Left hindlimb (tissue), 1 donor: ENCODE measurements at places on chromosomes 5 and 9.

- DNase-seq = no peak
Observed at GRCh38 chr5:103232393-103232999, 26.1 kb upstream of the MACIR start.

- no peak for DNase-seq
Observed at GRCh38 chr5:9905661-9906060, 275.5 kb upstream of the TAS2R1 start.

- DNase-seq = no peak
Observed at GRCh38 chr9:135858491-135859185, 48.7 kb downstream of the CAMSAP1 start.

GRCh38 chr5:148928141-148928540 is 101.7 kb downstream of the ADRB2 start:
- DNase-seq = no peak

GRCh38 chr5:83450183-83450966 is 21.2 kb upstream of the VCAN start:
- DNase-seq = no peak

DNA sequence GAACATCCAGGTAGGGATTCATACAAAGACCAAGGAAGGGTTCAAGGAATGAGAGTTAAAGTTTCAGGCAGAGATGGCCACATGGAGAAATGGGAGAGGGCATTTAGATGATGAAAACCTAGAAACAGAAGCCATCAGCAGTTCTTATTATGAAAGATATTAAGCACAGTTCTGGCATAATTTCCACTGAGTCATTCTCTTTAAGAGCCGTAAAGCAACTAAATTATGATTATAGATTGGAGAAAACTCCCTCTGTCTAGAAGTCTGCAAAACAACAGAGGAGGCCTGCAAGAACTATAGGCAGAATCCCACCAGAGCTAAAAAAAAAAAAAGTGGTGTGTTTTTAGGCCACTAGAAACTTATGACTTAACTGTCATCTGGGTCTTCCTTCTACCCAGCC is 157.1 kb upstream of the MPDZ start:
- DNase-seq = no peak

GRCh38 chr9:15972760-15973159 is 419.9 kb downstream of the CCDC171 start:
- no peak for DNase-seq

- no peak for DNase-seq
Observed at GRCh38 chr9:104879555-104880309, 48.2 kb downstream of the ABCA1 start.

GRCh38 chr5:163433271-163433670 is 4.1 kb upstream of the CCNG1 start:
- no peak for DNase-seq
